ENCODE measurements at places on chromosomes 1 and 21.
A peak's percentile ranks its signal among the peaks of the same experiment; 100 is the strongest.

- no peak for DNase-seq
These were observed 48.1 kb upstream of the PAXBP1 start for GRCh38 chr21:32819694-32820093.

DNA sequence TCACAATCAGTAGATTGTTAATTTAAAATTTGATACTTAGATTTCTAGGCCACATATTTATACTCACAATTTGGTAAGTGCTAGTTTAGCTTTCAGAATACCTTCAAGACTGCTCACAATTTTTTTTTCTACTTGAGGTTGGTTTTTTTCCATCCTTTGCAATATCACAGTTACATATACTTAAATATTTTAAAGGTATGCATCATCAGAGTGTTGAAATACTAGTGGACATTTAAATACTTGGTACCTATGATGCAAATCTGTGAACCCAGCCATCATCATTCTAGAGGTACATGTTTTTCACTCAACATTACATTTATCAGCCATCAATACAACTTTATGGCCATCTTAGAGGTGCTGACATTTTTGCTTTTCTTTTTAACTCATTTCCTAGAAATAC is 6.2 kb upstream of the LRRC40 start:
- no peak for DNase-seq

GRCh38 chr1:160154790-160155189 is 3.4 kb downstream of the ATP1A4 start:
- no peak for DNase-seq

- no peak for DNase-seq
These were observed 22.6 kb downstream of the CLCA1 start for GRCh38 chr1:86491171-86491950.

DNA sequence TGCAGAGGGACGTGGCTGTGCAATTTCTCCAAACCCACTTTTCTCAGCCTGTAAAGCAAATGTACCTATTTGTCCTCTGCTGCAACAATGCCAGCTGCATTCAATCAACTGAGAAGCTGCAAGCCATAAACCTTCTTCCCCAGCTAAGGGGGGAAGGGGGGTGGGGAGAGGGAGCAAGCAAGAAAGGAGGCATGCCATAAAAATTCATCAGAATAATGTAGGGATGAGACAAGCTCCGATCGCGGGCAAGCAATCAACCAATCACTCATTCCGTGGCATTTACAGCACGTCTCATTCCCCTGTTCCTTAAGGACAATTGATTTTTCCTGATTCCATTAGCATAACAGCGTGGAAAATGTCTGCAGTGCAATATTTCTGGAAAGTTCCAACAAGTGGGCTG is 144.8 kb downstream of the DMRTA2 start:
- no peak for DNase-seq

GRCh38 chr1:66527686-66528085 is 6.3 kb upstream of the SGIP1 start:
- no peak for DNase-seq

DNA sequence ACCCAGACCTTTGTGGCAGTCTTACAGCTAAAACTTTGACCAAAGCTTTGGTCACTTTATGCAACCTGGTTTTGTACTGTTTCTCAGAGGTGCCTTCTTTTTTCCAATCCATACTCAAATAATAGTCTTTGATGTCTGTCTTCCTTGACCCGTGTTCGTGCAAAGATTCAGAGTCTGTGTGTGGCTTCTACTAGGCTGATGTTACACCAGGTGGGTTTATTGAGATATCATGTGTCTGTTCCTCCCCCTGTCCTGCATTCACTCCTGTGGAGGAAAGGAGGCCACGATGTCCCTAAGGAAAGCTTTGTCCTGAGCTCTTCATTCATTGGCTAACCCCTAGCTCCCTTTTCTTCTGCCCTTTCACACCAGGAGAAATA is 15.0 kb upstream of the IKBKE start:
- DNase-seq, result no peak

DNA sequence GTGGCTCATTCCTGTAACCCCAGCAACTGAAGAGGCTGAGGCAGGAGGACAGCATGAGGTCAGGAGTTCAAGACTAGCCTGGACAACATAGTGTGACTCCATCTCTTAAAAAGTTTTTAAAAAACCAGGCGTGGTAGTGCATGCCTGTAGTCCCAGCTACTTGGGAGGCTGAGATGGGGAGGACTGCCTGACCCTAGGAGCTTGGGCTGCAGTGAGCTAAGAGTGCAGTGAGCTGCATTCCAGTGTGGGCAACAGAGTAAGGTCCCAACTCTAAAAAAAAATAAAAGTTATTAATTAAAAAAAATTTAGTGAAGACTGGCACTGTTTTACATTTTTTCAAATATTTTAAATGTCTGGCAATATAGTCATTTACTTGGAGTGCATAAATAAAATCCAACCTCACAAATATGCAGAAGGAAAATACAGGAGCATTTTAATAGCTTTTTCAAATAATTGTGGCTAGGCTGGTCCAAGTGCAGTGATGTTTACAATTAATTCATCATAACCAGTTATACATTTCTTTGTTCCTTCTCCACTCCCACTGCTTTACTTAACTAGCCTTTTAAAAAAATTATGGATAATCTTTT is 10.8 kb downstream of the ZBTB8OS start:
- no peak for DNase-seq

- DNase-seq, result no peak
These were observed 103.7 kb downstream of the COQ8A start for GRCh38 chr1:227043755-227044154.

GRCh38 chr1:241837901-241838300 is 10.1 kb upstream of the EXO1 start:
- no peak for DNase-seq

DNA sequence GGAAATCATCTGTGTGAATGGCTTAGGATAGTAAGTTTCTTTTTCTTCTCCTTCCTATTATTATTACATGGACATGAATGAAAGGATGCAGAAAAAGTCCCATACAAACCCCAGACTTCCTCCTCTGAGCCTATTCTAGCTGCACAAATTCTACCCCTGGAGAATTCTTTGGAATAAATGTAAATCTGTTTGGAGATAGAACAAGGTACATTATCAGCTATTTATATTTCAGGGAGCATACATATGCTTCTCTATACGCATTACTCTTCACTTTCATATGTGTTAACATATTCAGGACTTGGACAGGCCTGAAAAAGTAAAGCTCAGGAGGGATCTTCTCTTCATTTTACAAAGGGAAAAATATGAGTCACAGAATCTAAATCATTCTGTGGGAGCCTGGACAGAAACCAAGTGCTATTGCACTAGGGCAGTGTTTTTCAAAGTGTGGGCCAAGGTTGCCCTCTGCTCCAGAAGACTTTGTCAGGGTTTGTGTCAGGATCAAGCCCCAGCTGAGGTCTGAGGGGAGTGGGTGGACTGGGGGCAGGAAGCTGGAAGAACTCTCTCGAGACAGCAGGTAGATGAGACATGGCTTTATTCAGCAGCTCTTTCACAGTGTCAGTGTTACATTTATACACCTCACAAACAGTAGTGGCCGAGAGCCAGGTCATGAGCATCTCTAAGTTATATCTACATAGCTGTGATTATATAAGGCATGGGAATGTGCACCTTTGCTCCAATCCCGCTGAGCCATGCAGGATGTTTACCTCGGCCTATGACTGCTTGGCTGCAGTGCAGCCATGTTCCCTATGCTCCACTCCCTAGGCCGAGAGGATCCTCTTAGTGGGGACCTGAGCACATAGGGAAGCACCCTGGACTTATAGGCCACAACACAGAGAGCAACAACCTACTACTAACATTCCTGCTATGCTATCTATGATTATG is 114.3 kb downstream of the GDAP2 start:
- no peak for DNase-seq

- no peak for DNase-seq
These were observed 190.1 kb downstream of the PCP4 start for GRCh38 chr21:40057331-40057730.

GRCh38 chr1:246092136-246092535 is 414.9 kb downstream of the SMYD3 start:
- no peak for DNase-seq

DNA sequence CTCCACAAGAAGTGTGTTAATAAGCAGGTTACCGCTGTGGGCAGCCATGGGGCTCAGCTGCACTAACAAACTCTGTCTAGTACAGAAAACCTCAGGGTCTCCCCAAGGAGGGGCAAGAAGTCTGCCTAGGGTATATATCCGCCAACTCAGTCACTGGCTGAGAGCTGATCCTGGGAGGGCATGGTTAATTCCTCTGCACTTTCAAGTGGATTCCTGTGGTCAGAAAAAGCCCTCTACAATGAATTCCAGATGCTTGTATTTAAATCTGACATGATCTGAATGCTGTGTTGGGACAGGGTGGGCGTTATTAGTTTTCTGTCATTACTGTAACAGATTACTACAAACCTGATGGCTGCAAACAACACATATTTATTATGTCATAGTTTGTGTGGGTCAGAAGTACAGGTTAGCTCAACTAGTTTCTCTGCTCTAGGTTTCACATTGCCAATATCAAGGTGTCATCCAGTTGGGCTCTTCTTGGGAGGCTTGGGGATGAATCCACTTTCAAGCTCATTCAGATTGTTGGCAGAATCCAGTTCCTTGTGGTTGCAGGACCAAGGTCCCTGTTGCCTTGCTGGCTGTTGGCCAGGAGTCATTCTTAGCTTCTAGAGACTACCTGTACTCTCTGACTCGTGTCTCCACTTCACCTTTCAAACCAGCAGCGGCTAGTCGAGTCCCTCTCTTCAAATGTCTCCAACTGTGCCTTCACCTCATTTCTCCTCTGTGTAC is 8.0 kb upstream of the SELE start:
- DNase-seq, result no peak

DNA sequence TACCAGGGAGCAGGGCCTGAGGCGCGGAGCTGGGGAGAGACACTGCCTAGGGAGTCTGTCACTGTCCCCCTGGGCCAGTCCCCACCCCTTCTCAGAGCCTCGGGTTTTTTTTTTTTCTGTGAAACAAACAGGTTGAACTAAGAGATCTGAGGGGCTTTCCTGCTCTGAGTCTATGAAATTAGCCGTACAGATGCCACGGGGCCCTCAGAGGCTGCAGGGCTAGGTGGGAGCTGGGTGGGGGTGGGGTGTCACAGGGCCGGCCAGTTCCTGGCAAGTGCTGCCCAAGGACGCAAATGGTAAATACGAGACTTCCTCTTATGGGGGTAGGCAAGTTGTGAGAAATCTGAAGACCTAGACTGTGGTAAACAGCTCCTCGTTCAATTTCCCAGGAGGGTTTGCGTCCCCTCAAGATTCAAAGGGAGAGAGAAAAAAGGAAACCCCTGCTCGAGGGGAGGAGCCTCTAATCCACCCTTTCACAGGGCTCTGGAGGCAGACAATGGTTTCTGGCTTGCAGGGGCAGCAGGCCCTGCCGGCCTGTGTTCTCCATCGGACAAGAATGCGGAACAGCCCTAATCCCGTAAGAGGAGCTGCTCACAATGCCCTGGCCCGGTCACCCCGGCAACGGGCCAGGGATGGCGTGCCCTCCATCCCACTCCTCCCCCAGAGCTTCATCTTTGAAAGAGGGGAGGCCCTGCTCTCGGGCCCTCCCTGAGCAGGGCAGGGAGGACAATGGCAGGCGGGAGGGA is 7.8 kb downstream of the NUAK2 start:
- DNase-seq, result peak; percentile 21

DNA sequence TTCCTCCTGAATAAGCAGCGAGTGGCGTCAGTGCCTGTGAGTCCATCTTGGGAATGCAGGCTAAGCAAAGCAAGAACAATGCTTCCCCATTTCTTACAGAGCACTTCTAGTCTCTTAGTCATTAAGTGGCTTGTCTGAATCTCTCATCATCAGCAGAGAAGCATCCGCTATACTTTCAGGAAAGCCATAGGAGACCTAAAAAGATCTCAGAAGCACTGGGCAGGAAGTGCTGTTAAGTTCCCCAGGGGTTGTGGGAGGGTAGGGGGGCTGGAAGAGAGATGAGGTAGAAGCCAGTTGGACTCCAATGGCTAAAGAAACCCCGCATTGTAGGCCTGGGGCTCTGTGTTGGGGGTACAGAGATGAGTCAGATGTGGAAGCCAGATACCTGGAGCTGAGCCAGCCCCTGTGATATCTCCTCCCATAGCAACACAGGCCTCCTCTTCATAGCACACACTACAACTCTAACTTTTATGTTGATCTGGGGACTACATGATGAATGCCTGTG is 44.9 kb downstream of the SYT6 start:
- no peak for DNase-seq

- peak; percentile 77 for DNase-seq
These were observed 4.2 kb upstream of the RGS8 start for GRCh38 chr1:182688436-182689205.

GRCh38 chr1:31637915-31638673 is 6.6 kb downstream of the PEF1 start:
- DNase-seq, result peak; percentile 83

- DNase-seq, result peak; percentile 7
These were observed 3.1 kb upstream of the SIM2 start for GRCh38 chr21:36695671-36696389.

DNA sequence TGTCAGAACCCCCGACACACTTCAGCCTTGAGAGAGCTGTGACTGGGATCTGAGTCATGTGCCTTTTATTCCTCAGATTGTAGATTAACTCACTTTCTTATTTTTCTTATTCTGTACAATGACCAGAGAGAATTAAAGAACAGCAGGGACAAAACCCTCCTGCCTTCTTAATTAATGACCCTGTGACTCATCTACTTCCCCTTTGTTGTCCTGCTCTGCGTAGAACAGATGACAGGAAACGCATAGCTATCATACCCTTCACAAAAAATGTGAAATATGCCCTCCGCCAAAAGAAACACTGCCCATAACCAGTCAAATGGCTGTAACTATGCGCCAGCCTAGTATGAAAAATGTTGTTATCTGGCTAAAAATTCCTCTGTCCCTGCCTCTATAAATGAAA is 9.1 kb upstream of the PADI2 start:
- DNase-seq, result no peak

DNA sequence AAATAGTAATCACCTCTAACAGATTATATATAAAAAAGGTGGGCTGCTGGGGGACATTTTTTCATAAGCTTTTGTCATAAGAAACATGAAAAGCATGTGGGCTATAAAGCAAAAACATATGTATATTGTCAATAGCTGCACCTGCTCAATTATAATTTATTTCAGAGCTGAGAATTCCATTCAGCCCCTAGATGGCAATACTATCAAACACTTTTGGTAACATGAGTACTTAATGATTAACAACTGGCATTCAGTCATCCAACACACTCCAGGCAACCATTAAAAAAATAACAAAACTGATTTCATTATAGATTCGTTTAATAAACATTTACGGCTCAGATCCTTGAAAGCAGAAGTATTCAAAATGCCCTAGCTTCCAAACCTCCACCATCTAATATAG is 115.1 kb downstream of the KCTD3 start:
- DNase-seq, result peak; percentile 43

DNA sequence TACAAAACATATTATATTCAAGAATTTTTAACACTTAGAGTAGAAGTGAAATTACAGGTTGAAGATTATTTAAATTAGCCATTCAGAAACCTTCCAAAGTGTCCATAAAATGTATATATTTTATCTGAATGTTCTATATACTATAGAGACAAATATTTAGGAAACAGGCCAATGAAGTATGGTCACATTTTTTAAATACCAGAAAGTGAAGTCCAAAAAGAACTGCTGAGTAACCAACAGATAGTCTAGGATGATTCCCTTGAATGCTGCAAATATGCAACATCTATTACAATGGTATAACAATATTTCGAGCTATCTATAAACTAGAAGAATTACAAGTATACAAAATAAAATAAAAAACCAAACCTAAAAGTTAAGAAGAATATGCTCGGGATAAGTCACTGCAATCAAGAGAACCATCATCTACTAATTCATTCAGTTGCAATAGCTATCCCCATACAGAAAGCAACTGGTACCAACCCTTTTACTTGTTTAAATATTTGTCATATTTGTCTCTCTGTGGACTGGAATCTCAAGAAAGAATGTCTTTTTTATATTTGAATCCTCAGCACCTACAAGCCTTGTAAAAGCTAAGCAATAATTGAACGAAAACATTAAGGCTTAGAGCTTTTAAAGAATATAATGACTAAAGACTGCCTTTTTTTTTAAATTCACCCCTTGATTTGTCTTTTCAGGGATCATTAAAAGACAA is 8.1 kb downstream of the ODF2L start:
- DNase-seq, result no peak
